Tongue (tissue), 3 donors: ENCODE measurements at places on chromosomes 5 and 9. TPM values are rescaled to one million over a fixed set of nuclear protein-coding genes. Genes with fewer than 3 reads are reported as not detected.

GRCh38 chr9:93264338-93265125 is 80.6 kb downstream of the WNK2 start:
- DNase-seq, result no peak

DNA sequence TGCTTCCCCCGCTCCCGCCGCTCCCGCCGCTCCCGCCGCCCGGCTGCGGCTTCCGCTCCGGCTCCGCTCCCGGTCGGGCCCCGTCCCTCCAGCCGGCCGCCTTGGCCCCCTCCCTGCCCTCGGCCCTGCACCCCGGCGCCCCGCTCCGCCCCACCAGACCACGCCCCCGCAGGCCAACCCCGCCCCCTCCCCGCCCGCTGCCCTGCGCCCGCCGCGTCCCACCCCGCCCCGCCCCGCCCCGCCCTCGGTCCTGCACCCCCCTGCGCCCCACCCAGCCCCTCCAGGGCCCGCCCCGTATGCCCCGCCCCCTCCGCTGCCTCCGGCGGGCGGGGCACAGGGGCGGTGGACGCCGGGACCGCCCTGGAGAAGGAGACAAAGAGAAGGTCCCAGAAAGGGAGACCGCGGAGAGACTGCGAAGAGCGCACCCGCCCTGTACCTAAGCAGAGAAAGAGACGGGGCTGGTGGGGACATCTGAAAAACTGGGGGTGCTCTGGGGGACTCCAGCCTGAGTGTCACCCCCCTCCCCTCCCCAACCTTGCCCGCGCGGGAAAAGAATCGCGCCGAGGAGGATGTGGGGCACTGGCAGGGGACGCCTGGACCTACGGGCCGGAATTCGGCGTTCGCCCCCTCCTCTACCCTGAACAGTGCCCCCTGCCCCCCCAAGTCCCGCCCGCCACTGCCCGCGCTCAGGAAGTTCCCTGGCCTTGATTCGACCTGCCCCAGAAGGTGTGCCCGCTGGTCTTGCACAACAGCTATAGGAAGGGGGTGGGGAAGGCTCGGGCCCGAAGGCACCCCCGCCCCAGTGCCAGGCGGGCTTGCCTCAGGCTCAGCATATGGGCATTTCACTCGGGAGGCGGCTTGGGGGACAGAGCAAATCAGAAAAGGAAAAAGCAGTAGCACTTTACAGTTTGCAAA is 42.8 kb upstream of the STXBP1 start:
- DNase-seq, result peak; percentile 94

DNA sequence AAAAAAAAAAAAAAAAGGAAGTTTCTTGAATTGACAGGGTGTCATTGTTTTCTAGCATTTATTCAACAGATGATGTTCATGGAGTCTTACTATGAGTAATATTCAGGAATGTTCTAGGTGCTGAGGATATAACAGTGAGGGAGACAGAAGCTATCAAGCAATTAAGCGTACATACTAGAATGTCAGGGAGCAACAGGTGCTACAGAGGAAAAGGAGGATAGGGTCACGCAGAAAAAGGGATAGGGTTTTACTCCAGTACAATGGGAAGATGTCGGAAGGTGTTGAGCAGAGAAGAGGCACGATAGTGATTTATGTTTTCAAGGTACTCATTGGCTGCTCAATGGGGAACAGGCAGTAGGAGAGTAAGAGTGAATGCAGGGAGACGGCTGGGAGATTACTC is 6.6 kb upstream of the RASGRF2 start:
- no peak for DNase-seq

Gene TMEM252
- not detected for total RNA-seq

GRCh38 chr5:459562-460272 is 16.7 kb downstream of the EXOC3 start:
- DNase-seq, result no peak

DNA sequence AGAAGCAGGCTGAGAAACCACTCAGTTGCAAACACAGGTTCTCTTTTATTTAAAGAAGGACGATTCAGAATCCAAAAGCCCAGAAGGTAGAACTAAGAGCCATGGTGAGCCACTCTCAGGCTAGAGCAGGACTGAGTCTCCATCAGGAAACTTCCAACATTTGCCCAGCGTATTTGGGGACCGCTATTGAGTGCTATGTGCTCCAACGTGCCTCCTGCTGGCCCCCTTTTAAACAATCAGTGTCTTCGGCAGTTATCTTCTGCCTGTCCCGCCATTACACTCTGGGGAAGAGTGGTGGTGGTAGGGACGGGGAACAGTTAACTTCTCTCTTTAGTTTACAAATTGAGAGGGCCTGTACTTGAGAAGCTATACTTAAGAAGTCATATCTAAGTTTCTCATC is 78.1 kb downstream of the DENND1A start:
- DNase-seq, result no peak

GRCh38 chr5:141965071-141965470 is 3.8 kb upstream of the RNF14 start:
- peak; percentile 78 for DNase-seq

Gene TSSK1B
- not detected for total RNA-seq

Gene TAF11L4
- total RNA-seq, result not detected

- DNase-seq, result no peak
Measured at GRCh38 chr5:172438319-172438668, 16.0 kb downstream of the SH3PXD2B start.

Gene PCA3
- total RNA-seq, result 0.62 TPM

DNA sequence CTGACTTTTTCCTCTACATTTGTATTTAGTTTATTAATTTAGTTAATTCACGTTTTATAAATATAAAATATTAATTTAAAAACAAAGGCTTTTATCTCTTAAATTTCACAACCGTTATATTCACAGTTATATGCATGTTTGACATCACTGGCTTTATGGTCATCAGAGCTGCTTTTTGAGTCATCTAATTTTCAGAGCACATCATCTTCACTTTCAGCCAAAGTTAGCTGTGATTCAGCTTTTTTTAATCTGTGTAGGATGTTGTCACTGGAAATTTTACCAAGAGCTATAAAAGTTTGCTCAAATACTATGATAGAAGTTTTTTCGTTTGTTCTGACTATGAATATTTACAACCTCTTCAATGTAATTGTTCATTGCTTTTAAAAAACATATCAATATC is 12.4 kb downstream of the CDC37L1 start:
- DNase-seq, result no peak

DNA sequence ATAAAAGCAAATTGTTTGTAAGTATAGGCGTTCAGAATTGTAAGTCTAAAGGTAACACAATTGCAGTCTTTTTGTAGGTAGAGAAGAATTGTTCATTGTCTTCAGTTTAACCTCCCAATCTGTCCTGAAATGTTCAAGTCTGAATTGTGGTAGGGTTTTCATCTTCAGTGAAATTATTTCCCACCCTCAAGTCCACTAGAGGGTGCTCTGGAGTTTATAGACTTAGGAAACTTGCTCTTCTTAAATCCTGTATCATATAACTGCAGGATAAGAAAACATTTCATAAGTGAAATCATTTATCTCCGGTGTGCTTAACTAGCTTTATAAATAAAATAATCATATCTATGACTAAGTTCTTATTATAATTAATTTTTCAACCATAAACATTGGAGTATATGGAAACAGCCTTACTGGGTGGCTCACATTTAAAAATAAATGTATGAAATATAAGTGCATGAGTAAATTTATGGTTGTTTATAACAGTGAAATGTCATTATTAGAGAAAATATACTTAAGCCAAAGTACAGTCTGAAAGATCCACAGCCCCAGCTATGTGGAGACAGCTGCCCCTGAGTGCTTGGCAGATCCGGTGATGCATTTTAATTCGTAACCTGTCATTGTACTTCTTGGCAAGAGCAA is 182.4 kb upstream of the OTULINL start:
- peak; percentile 92 for DNase-seq

Gene PTGS1
- total RNA-seq, result 5.0 TPM

Gene FREM1
- total RNA-seq, result 18.2 TPM

DNA sequence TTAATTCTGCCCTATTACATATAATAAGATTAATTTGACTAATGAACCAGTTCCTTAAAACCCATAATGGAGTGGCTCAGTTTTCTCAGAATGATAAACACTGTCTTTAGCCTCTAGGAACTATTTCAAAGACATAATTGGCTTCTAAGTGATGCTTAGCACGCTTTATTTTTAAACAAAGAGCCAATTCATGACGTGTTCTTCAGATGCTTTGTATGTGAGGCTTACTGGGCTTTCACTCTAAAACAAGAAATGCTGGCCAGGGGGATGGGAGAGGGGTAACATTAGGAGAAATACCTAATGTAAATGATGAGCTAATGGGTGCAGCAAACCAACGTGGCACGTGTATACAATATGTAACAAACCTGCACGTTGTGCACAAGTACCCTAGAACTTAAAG is 7.6 kb upstream of the SFXN1 start:
- DNase-seq, result peak; percentile 79

Gene GOLGA2
- 134 TPM for total RNA-seq

Gene KCNT1
- total RNA-seq, result 2.8 TPM

DNA sequence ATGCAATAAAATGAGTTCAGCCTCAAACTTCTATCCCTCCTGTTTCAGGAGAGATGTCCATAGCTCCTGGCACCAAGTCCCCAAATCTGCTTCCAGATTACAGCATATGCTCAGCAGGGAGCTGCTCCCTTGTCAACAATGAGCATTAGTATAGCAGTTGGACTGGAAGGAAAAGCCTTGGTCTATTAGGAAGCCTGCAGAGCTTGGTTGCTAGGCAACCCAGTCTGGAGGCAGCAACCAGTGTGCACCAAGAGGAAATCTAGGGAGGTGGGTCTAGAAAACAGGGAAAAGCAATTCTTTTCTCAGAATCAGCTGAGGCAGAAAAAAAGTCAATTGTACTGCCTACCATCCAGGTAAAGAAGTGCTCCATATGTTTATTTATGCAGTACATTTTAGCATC is 229.5 kb upstream of the NMUR2 start:
- peak; percentile 41 for DNase-seq

GRCh38 chr5:144451187-144451973 is 280.7 kb downstream of the KCTD16 start:
- no peak for DNase-seq

GRCh38 chr9:136746155-136746490 is 2.2 kb downstream of the LCN6 start:
- no peak for DNase-seq

Gene WNT8A
- total RNA-seq, result not detected

GRCh38 chr5:171606414-171607024 is 179.1 kb upstream of the SMIM23 start:
- no peak for DNase-seq

Gene SLC6A3
- total RNA-seq, result 0.10 TPM

DNA sequence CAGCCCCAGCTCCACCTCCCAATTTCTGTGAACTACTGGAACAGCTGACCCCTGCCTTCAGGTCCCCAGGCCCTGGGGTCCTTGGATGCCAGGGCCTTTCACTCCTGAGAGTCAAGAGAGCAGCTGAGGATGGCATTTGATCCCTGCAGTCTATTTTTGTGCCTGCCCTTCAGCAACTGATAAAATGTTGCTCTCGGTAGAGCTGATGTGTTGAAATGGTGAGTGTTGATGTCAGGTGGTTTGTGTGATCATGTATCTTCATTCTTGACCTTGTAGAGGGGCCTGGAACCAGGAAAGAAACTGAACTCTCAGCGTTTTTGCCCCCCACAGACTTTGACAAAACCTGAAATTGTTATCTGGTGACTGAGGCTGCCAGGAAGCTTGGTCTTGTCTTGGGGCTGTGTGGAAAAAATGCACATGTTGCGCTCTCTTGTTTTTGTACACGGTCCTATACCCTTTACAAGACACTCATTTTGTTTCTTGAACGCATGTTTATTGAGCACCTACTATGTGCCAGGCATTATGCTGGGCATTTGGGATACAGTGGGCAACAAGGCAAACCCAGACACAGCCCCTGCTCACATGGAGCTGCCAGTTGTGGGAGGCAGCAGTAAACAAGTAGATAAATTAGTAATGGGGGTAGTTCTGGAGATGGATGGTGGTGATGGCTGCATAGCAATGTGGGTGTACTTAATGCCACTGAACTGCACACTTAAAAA is 78.3 kb downstream of the PPARGC1B start:
- DNase-seq, result peak; percentile 76

Gene ZNF483
- total RNA-seq, result 9.3 TPM

GRCh38 chr9:89775641-89776040 is 170.8 kb downstream of the GADD45G start:
- no peak for DNase-seq

DNA sequence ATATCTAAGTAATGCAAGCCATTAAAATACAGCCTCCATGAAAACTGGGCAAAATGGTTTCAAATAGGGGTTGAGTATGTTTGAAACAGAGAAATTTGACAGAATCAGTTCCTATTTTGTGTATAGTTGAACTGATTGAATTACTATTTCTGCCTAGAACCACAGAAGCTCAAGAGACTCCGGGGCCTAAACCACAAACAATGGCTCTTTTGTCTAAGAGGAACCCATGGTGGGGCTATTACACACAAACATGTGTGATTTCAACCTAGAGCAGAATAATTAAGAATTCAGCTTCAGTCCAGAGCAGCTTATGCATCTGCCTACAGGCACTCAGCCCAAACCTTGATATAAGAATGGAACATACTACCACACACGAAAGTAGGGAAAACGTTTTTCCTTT is 171.2 kb upstream of the MPDZ start:
- DNase-seq, result no peak

Gene TMEM215
- 2.1 TPM for total RNA-seq

Gene PNPLA7
- total RNA-seq, result 1.5 TPM

Gene MSMP
- not detected for total RNA-seq

Gene CDC25C
- total RNA-seq, result 4.4 TPM

Gene DRD1
- 0.21 TPM for total RNA-seq

Gene CNTNAP3B
- total RNA-seq, result 14.0 TPM

Gene FBP2
- total RNA-seq, result 83.0 TPM

- DNase-seq, result no peak
Measured at GRCh38 chr5:139461176-139461575, 1.4 kb downstream of the ECSCR start.

DNA sequence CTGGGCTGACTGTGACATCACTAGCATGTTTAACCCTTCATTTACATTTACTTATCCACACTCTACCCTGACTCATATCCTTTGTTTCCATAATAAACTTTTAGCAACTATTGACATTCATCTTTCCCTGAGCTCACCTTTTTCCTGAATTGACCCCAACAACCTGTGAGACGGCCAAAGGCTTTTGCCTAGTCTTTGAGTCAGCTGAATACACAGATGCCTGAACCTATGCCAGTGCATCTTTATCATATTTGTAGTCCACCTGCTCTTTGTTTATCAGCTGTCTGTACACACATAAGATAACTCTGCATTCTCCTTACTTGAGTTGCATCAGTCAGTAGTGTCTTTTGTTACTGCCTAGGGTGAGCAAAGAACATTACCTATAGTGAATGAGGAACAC is 128.5 kb upstream of the HMHB1 start:
- DNase-seq, result no peak

GRCh38 chr9:99119976-99120655 is 15.2 kb downstream of the TGFBR1 start:
- no peak for DNase-seq

Gene PCDHA7
- total RNA-seq, result 0.21 TPM

DNA sequence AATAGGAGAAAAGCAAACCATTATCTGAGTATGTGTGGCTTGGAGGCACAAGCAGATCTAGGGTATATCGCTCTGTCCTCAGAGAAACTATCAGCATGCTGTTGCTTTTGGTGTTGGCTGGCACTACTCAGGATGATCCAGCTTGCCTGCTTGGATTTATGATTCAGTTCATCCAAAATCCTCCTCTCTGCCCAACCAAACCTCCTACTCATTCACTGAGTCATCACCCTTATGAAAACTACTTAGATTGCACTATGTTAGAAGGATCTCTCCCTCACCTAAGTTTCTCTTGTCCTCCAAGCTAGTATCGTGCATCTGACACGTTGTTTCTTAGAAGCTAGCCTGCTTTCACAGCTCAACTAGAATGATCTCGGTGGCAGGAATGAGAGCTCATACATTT is 14.2 kb upstream of the ZBED3 start:
- DNase-seq, result no peak

- no peak for DNase-seq
Measured at GRCh38 chr5:9421884-9422283, 124.0 kb downstream of the SEMA5A start.
